ENCODE measurements at places on chromosomes 2 and 18.

DNA sequence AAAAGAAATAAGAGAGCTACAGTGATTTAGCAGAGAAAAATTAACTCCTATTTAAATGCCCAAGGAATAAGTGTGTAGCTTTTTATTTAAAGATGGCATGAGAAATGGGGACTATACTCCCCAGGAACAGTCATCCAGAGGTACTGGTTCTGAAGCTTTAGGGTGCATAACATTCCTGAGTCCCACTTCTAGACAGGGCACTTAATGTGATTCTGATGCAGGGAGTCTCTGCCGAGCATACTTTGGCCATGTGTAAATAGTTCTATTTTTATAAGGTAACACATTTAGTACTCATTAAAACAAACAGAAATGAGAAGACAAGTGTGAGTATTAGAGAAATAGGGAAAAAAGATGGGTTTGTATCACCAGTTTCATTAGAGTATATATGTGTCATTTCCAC, 154.7 kb upstream of the WDSUB1 start:
- no peak for DNase-seq

- DNase-seq = no peak
Observed at GRCh38 chr2:26692279-26692896, at the start of gene KCNK3. TSS of gene KCNK3 (plus strand) at chr2:26692722. CDS start at chr2:26692876, 154 bp downstream.

- peak; percentile 60 for DNase-seq
Observed at GRCh38 chr2:60523963-60524362, 29.5 kb downstream of the BCL11A start.

DNA sequence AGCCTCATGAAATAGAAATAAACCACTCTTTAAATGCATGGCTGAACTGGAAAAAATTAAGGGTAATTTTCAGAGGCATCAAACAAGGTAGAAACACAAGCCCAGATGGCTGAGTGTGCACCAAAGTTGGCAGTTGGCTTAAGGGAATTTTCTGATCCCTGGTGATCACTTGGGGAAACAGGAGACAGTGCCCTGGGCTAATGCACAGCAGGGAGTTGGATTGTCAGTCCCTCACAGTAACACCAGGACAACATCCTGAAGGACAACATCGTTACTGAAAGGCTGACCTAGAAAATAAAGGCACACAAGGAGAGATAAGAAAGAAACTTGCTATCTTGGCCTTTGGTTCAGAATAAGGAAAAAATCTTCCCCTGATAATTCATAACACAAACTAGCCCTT, 417.0 kb downstream of the SLC4A3 start:
- no peak for DNase-seq

DNA sequence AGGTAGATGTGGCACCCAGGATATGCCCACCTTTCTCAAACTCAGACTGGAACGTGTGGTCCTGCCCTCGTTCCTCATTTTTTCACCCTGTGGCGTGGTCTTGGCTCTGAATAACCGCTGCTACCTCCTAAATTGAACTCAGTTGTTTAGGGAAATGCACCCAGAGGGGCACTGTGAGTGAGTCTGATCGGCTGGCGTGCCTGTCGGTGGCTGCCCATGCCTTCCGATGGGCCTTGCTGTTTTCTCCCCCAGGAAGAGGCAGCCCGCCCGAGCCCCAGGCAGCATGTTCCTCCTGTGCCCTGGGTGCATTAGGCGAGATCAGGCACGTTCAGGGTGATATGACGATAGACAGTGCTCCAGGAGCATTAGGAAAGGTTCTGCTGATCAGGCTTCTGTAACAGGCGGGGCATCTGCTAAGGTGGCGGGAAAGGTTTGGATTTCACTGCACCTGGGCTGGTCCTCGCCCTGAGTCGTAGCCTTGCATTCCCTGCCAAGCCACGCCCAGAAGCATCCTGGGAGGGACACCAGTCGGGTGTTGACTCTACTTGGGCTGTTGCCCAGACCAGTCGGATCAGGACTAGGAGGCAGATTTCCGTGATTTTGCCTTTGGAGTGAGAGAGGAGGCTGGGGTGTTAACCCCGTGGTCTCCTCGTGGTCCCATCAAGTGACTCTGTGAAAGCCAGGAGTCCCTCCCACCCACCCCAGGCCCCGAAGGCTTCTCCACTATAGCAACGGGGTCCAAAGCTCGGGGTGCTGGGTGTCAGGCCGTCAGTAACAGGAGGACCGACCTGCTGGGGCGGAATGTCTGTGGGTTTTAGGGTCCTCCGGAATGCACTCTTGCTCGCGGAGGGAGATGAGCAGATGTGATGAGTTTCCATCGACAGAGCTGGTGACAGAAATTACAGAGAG, 75.1 kb downstream of the SH3BP4 start:
- DNase-seq = no peak

- no peak for DNase-seq
Observed at GRCh38 chr2:238027591-238028415, 33.0 kb upstream of the SCLY start.

- DNase-seq = no peak
Observed at GRCh38 chr2:131039535-131039907, 53.7 kb downstream of the FAM168B start.

- no peak for DNase-seq
Observed at GRCh38 chr2:59920307-59920706, 633.1 kb downstream of the BCL11A start.

DNA sequence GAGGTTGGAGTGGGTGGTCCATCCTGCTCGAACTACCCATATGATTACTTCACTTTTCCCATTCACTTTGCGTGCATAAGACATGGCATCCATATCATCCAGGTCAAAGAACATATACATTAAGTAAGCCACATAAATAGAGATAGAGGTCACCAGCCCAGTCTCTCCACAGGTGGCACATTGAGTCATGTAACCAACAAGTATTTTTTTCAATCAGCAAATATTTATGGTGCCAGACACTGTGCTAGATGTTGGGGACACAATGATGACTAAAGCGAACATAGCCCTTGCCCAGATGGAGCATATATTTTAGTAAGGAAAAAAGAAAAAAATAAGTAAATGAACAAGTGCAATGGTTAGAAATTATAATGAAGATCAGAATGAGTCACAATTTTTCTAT, 83.6 kb upstream of the LCLAT1 start:
- no peak for DNase-seq

- no peak for DNase-seq
Observed at GRCh38 chr2:224407241-224407701, 5.4 kb upstream of the FAM124B start.

- no peak for DNase-seq
Observed at GRCh38 chr2:224263571-224264043, 138.3 kb downstream of the FAM124B start.

DNA sequence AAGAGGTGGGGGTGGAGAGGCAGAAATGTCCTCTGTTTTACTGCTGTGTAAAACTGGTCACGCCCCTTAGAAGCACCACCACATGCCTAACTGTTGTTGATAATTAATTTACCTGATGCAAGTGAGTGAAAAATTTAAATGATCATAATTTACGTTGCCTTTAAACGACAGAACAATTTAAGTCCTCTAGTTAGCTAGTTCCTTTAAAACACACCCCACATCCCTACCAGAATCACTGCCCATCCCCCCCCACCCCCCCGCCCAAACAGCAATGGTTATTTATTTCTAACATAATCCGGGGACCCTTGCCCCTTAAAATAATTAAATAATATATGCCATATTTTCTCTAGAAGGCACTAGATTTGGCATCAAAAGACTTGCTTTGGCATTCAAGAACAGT, 633 bp upstream of the PPIG start:
- no peak for DNase-seq

DNA sequence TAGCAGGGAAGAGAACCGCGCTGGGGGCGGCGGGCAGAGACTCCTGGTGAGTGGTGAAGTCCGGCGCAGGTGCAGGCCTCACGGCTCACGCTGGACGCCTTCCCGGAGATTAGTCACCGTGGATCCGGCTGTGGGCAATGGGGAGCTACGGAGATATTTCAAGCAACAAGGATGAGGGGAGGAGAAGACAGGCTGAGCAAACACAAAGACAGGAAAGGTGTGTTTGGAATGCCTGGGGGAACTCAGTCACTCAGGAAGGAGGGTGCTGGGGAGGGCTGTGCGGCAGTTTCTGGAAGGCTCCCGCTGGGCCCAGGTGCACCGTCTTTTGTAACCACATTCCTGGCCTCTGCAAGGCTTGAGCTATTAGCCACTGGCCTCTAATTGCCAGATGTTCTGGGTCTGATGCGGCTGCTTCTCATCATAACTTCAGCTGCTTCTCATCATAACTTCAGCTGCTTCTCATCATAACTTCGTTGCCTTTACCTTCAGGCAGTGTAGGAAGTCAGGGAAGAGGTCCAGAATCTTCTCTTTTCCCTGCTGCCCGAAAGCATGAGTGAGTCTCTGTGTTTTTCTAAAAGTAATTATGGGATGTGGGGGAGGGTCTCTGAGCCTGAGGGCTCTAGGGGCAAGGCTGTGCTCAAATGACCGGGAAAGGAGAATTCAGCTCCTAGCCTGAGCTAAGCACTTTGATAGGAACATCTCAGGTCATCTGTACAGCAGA, 118.9 kb downstream of the PXDN start:
- no peak for DNase-seq

- no peak for DNase-seq
Observed at GRCh38 chr2:240797500-240797895, 22.5 kb downstream of the KIF1A start.

Measured in CD14-positive monocyte (primary cell).